Stimulated activated CD4-positive, alpha-beta T cell treated with anti-CD3 and anti-CD28 coated beads, Interleukin-1b, Interleukin-23, amount 100 ng/mL, for 48 hours (primary cell): ENCODE measurements at places on chromosomes 13 and 19.

GRCh38 chr13:111640006-111640405, 319.6 kb downstream of the TEX29 start:
- DNase-seq: no peak

GRCh38 chr13:45482571-45483173, 17.9 kb downstream of the COG3 start:
- no peak for DNase-seq

DNA sequence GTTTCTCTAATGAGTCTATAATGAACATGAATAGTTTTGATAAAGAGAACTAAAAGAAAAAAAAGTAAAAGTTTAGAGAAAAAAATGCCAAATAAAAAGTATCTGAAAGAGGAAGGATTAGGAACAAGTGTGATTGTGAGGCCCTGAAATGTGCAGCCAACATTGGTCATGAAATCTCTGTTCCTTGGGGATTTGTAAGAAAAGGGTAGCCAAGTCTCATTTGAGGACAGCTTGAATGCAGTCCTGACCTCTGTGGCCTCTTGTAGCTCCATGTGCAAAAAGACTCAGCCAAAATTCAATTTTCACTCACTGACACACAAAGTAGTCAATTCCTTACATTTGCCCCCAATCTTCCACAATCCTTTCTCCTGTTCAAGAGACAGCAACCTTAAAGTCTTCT, 167.9 kb downstream of the KLF12 start:
- DNase-seq: no peak

DNA sequence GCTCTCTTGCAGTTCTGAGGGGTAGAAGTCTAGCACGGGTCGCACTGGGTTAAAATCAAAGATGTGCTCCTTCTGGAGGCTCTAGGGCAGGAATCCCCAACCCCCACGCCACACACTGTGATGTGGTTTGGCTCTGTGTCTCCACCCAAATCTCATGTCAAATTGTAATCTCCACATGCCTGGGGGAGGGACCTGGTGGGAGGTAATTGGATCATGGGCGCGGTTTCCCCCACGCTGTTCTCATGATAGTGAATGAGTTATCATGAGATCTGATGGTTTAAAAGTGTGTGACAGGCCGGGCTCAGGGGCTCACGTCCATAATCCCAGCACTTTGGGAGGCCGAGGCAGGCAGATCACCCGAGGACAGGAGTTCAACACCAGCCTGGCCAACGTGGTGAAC, 26.6 kb upstream of the CALM3 start:
- DNase-seq: peak; percentile 37

GRCh38 chr13:112931028-112931934, 37.7 kb upstream of the MCF2L start:
- no peak for DNase-seq

DNA sequence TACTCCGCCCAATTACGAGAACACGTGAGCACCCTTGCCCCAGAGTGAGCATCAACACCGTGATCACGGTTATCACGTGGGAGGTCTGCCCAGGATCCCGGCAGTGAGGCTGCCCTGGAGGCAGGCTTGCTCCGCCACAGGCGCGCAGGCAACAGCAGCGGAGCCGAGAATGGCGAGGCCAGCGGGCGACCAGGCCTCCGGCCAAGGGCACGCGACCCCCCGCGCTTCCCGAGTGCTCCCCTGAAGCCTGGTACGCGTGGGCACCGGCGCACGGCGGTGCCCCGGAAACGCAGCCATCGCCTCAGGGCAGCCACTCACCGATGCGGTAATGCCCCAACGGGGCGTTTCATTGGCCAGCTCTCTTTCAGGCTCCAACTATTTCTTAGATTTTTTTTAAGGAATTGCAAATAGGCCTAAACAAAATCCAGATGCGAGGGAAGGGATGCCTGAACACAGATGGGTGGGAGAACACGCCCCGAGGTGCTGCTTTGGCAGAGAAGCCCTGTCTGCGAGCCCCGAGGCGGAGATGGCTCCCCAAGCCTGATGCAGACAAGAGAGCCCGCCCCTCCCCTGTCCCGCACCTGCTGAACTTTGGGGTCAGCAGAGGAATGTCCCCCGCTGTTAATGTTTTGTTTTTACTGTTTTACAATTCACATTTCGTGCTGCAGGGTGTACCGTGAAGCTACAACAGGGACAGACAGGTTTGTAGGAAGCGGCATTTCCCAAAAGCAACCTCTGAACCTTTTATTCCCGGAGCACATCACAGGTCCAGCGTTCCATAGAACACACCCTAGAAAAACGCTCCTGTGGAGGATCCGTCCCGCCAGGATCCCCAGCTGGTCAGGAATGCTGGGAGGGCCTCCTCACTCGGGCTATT, 132.7 kb downstream of the ZDHHC20 start:
- no peak for DNase-seq

GRCh38 chr13:110137680-110138009, 169.3 kb downstream of the COL4A1 start:
- DNase-seq: peak; percentile 26

- DNase-seq: no peak
Measured at GRCh38 chr13:52950436-52950956, 78.1 kb upstream of the OLFM4 start.

GRCh38 chr13:30157616-30157993, 149.7 kb downstream of the KATNAL1 start:
- no peak for DNase-seq

DNA sequence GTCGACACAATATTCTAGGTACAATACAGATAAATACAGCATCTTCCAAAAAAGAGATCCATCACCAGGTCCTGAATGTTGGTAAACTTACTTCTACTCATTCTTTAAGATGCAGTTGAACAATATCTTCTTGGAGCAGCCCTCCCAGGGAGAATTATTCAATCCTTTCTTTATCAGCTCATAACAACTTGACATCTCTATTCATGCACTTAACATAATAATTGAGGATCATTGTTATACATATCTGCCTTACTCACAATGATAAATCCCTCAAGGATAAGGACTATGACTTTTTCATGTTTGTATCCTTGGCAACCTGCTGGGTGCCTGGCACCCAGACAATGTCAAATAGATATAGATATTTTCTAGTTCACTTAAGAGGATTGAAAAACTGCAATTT, 219.5 kb downstream of the POU4F1 start:
- no peak for DNase-seq

DNA sequence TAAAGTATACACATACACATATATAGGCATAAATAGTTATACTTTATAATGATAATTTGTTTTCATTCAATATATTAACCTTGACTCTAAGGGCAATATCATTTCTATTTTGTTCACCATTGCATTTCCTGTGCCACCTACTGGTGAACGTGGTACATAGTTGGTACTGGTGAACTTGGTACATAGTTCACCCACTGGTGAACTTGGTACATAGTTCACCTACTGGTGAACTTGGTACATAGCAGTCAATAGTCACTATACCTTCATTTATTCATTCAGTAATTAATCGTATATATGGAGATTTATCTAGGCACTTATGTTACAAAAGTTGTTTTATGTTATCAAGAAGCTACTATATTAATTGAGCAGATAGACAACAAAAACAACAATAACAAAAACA, 172.6 kb upstream of the ATXN8OS start:
- no peak for DNase-seq

- no peak for DNase-seq
Measured at GRCh38 chr13:61672756-61673155, 257.1 kb upstream of the PCDH20 start.

DNA sequence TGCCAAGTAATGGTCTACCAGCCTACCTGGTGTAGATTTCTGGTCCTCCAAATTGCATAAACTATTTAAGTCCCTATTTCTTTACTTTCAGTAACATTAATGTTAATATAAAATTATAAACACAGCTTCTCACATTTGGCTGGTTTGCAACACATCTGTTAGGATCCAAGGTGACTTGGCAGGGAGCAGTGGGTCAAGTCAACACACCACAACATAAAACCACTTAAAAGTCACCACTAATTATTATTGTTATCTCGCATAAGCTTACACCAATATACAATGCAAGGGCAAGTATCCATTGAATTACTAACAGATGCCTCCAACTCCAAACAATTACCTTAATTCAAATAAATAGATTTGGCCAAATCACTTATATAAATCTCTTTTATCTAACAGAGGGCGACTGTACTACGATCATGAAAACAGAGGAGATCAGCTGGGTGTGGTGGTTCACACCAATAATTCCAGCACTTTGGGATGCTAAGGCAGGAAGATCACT, 74.7 kb downstream of the FGF14 start:
- DNase-seq: no peak

DNA sequence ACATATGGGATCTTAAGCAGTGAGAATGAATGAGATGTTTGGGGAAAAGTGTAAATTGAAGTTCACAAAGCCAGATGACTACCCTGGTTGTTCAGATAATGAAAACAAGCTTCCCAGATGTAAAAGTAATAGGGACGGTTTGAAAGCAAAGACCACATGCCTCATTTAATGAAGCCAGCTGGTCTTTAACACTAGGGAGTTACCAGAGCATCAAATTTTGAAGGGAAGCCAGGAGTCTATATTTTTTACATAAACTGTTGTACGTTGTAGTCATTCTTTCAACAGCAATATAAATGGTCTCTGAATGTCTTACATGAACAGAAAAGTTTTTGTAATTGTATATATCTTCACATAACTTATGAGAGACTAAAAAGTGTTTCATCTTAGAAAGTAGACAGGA, 2604.5 kb upstream of the PCDH20 start:
- no peak for DNase-seq

DNA sequence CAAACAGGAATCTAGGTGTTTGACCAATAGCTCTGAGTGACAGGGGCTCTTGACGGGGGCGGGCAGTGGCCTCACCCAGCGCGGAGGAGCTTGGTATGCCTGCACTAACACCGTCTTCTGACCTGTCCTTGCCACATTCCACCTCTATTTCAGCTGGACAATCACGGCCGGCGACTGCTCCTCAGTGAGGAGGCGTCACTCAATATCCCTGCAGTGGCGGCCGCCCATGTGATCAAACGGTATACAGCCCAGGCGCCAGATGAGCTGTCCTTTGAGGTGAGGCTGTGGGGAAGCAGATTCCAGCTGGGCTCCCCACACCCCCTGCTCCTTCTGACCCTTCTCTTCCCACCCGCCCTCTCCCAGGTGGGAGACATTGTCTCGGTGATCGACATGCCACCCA, 4.7 kb downstream of the ARHGAP33 start:
- DNase-seq: no peak

- DNase-seq: no peak
Measured at GRCh38 chr19:32816555-32817099, 52.9 kb downstream of the SLC7A9 start.

- DNase-seq: no peak
Measured at GRCh38 chr19:40599331-40599901, 1.8 kb upstream of the LTBP4 start.

DNA sequence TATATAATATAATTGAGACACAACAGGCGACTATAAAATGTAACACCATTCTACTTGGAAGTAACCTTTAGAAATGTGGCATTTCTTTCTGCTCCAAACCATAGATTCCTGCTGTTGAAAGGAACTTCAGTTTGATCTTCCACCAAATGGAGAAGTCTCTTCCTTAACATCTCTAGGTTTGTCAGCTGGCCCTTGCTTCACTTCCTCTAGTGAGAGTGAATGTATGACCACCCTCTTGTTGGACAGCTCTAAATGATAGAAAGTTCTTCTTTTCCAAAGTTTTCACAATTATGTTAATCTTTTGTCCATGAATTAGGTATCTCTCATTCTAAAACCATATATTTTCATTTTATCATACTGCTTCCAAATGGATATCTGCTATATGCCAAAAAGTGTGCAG, 13.8 kb upstream of the COG6 start:
- DNase-seq: no peak

DNA sequence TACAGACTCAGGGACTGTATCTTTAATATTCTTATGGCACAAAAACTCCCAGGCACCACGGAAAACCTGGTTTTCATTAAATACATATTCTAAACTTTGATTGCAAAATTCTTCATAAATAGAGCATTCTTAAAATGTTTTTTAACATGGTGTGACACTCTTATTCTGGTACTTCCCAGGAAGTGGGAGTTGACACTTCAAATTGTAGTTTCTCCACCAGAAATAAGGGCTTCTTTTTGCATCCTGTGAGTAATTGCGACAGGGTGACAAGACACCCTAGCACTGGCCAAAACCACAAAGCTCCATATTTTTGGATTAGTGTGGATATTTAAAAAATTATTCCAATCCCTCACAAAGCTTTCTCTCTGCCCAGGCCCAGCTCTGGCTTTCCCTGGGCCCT, 43.6 kb upstream of the MTIF3 start:
- DNase-seq: no peak

GRCh38 chr13:43933378-43933777, 53.7 kb downstream of the LACC1 start:
- no peak for DNase-seq

GRCh38 chr13:43094901-43095300, 71.5 kb downstream of the DNAJC15 start:
- DNase-seq: no peak
